Pulmonary artery endothelial cell (primary cell): ENCODE measurements at places on chromosomes 5 and 9.

GRCh38 chr5:31378838-31379237 is 153.1 kb downstream of the DROSHA start:
- DNase-seq: no peak

DNA sequence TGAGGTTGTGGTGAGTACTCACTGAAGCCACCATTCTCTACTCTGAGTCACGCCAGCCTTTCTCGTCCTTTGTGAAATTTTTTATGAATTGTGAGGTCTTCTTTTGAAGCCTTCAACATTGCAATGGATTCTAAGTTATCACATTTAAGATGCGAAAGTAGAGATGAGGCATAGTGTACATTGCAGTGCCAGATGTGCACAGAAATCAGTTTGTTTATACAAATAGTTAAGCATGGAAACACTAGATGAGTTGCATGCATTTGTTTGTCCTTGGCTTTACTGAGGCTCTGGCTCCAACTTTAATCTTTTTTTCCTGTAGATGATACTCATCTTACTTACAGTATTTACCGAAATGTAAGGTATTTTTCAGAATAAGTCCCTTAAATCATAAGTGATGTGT is 453.7 kb upstream of the RIOK2 start:
- DNase-seq: no peak

GRCh38 chr9:36092509-36093215 is 43.9 kb upstream of the GLIPR2 start:
- DNase-seq: no peak

- DNase-seq: no peak
These were observed 125.1 kb downstream of the HACD4 start for GRCh38 chr9:20906326-20906725.

DNA sequence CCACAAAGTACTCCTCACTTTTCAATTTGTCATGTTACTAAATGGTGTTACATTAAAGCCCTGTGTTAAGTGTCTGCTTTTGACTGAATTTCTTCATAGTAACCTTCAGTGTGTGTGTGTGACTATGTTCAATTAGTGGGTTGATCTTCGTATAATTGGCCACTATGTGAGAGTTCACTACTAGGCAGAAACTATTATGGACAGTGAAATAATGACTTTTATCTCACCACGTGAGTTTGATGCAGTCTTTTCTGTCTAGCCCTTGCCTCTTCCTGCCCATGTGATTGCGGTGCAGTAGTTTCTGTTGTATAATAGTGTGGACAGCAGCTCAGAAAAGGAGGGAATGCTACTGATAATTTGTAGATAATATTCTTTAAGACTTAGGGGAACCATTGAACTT is 1.8 kb upstream of the MAML1 start:
- no peak for DNase-seq

GRCh38 chr5:118557251-118557661 is 431.1 kb downstream of the DTWD2 start:
- DNase-seq: no peak
